Naive thymus-derived CD4-positive, alpha-beta T cell (primary cell): ENCODE measurements at places on chromosomes 3 and 15. TPM values are rescaled to one million over a fixed set of nuclear protein-coding genes. Genes with fewer than 3 reads are reported as not detected.

GRCh38 chr3:135148398-135149020 lies 353.4 kb downstream of the EPHB1 start:
- DNase-seq: no peak

DNA sequence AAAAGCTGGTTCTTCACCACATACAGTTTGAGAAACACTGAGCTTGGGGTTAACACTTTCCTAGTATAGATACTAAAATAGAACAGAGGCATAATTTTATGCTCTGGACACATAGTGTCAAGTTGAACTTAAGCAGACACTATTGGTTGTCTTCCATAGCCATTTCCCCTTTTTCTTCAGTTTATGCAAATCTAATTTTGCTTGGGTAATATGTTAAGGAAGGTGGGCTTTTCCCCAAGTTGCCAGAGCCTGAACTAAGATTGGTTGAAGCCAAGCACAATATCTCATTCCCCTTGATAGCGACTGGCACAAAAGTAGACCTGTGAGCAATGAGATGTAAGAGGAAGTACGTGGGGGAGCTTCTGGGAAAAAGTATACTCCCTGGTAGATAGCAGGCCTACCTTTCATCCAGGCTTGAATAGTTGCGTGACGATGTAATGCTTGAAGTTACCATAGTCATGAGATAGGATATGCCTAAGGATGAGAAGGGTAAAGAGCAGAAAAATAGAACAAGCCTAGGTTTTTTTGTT lies 4.5 kb upstream of the POPDC2 start:
- DNase-seq: no peak

- no peak for DNase-seq
Measured at GRCh38 chr3:82654708-82655107, 893.3 kb upstream of the GBE1 start.

DNA sequence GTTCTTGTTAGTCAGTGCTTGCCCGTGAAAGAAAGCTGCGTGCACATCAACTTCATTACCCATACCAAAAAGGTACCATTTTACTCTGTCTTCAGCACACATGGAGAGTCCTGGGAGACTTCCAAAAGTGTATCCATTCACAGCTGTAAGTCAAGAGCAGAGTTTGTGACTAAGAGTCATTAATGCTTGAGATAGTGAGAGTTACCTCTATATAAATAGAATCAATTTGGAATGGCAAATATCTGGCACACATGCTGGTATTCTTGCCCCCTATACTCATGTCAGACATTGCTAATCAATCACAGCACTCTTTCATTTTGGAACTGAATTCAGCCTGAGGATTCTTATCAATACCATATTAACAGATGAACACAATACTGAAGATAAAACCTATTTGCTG lies 14.2 kb downstream of the CP start:
- DNase-seq: no peak

GRCh38 chr3:64152676-64153466 lies 72.4 kb downstream of the PRICKLE2 start:
- DNase-seq: no peak

DNA sequence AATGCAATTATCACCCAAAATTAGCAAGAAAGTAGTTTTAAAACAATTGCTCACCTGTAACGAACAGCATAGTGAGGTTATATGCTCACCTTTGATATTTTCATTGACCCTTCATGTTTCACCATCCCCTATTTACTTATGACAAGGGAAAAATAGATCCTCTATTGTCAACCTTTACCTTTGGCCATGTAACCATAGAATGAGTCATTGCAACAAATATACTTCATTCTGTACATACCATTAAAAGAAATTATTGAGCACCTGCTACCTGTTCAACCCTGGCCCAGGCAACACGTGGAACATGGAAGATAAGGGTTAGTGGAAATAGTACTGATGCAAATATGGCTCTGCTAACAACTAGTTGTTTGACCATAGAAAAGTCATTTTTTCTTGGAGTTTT lies 20.2 kb downstream of the LSAMP start:
- no peak for DNase-seq

The LTF gene
- 0.78 TPM for total RNA-seq

The GRAMD2A gene
- not detected for total RNA-seq

The TTLL13 gene
- total RNA-seq: not detected

The MINAR1 gene
- 0.51 TPM for total RNA-seq
